ENCODE measurements at places on chromosomes 3 and 15.

- DNase-seq: no peak
- H3K27me3 ChIP-seq: no peaks in the 10 kb centered on the region
- no peaks in the 10 kb centered on the region for H3K36me3 ChIP-seq
- no peaks in the 10 kb centered on the region for H3K4me1 ChIP-seq
- no peak overlapping the region for H3K27ac ChIP-seq
- no peak overlapping the region for H3K4me3 ChIP-seq
These were observed 9.9 kb downstream of the AP3B2 start for GRCh38 chr15:82699726-82700125.

GRCh38 chr3:197701841-197702240, 34.9 kb downstream of the RUBCN start:
- H3K27me3 ChIP-seq: no peaks in the 10 kb centered on the region
- H3K4me1 ChIP-seq: no peaks in the 10 kb centered on the region
- no peak overlapping the region for H3K27ac ChIP-seq
- DNase-seq: no peak
- H3K4me3 ChIP-seq: no peak overlapping the region

DNA sequence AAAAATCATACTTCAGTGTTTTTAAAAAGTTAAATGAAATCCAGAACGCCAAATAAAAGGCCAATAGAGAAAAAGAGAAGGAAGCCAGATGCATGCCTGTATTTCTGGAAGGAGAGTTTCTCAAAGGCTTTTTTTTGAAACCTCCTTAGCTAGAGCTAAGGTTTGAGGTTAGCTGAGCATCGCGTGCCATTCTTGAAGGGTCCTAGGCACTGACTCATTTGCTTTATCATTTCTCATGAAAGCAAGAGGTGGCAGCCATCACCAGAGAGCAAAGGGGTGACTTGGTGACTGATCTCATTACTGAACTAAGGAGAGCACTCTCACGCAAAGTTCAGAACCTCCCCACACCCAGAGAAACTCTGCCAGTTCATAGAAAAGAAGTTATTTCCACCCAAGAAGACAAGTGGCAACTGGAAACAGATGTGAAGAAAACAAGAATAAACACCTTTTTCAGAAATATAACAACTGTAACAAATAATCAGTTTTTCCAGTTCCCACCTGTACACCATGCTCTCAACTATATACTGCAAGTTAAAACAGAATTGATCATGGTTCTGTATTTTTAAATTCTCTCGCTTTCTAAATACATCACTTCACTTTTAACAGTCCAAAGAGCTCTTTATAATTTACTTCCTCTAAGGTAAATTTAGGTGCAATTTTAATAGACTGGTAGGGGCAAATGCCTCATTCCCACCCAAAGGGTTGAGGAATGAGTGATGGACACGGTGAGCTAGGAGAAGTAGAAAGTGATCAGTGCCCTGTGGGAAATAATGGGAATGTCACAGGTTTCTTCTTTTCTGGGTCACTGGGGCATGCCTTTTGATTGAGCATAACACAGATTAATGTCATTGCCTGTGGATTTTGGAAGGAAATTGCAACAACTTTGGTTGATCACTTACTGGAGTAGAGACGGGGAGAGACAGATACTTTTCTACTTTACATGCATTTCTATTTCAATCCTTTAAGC, 24.7 kb downstream of the GPR15 start:
- no peak overlapping the region for H3K27ac ChIP-seq
- H3K4me1 ChIP-seq: no peaks in the 10 kb centered on the region
- no peaks in the 10 kb centered on the region for H3K27me3 ChIP-seq
- H3K4me3 ChIP-seq: no peak overlapping the region
- no peak for DNase-seq
- no peaks in the 10 kb centered on the region for H3K36me3 ChIP-seq

GRCh38 chr15:56272454-56272853, 28.8 kb upstream of the RFX7 start:
- H3K36me3 ChIP-seq: no peaks in the 10 kb centered on the region
- H3K27me3 ChIP-seq: no peaks in the 10 kb centered on the region
- DNase-seq: no peak
- no peaks in the 10 kb centered on the region for H3K4me1 ChIP-seq
- H3K27ac ChIP-seq: no peak overlapping the region
- H3K4me3 ChIP-seq: no peak overlapping the region

DNA sequence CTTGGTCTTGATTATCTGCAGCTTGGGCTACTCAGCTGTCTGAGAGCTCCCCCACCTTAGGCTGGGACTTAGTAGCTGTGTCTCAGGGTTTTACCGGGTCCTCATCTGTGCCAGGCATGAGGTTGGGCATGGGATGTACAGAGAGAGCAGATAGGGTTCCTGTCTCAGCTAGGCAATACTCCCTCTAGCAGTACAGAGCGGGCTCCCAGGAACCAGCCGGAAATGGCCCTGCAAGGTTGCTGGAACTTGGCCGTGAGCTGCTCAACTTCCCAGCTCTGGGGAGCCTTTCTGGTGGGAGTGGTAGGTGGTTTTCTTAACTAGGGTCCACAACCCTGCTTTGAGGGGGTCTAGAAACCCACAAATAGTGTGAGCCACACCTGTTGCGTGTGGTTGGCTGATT, 58.3 kb downstream of the ATP2B2 start:
- no peaks in the 10 kb centered on the region for H3K36me3 ChIP-seq
- H3K27me3 ChIP-seq: no peaks in the 10 kb centered on the region

DNA sequence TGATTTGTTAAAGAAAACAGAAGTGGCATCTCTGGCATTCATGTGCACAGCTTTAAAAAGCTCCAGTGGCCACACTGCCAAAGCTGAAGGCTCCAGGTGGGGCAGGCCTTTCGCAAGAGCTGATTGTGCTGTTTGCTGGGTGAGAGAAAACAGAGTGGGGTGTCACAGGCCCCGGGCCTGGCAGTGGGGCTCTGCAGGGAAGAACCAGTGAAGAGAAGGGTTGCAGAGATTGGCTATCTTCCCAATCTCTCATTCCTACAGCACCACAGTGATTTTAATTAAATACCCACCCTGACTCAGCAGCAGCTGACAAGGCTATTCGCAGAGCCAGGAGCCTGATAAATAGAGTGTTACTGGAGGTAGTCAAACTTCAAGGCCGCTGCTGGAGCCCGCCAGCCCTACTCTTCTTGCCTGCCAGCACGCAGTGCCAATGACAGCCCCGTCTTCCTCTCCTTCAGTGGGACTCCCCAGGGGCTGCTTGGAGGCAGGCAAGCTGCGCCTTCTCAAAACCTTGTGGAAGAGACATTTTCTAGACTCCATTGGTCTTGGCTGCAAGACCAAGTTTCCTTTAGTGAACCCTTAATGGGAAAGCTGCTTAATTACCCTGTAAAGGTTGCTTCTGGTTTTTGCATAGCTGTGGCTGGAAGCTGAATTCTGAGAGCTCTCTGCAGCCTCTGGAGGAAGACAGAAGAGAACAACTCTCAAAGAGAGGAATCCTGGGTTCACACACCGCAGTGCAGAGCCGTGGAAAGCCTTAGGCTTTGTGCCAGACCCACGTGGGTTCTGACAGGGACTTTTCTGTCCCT, 225.8 kb upstream of the SLCO3A1 start:
- H3K36me3 ChIP-seq: no peaks in the 10 kb centered on the region
- no peak overlapping the region for H3K4me3 ChIP-seq
- no peaks in the 10 kb centered on the region for H3K27me3 ChIP-seq
- H3K27ac ChIP-seq: no peak overlapping the region
- H3K4me1 ChIP-seq: peaks cover 18% of the 10 kb centered on the region

DNA sequence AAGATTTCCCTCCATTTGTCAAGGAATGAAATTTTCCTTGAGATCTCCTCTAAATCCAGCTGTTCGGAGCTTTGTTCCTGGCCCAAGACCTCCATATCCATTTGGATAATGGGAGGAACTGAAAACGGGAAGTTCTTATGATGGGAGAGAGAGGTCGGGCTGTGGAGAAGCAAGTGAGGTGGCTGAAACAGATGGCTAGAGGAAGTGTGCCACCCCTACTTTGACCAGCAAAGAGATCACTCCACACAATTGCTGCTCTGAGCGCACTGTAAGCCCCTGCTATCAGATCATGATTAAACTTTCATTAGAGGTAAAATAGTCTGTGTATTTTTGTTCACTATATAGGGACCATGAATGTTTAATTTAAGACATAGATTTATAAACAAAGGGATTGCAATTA, at the start of gene MINDY4B:
Gene MINDY4B (minus strand): TSS at position 101 of the 400 bp plus-strand sequence. CDS start 0 bp downstream, at position 101.
- no peak within 1 kb of the TSS for H3K27ac ChIP-seq
- no peak within 1 kb of the TSS for H3K4me3 ChIP-seq
- no peak for DNase-seq
- no peaks in the 10 kb centered on the region for H3K36me3 ChIP-seq
- no peaks in the 10 kb centered on the region for H3K27me3 ChIP-seq

- H3K27ac ChIP-seq: no peak overlapping the region
- peaks cover 31% of the 10 kb centered on the region for H3K36me3 ChIP-seq
- no peak for DNase-seq
These were observed 19.4 kb downstream of the DHX36 start for GRCh38 chr3:154304936-154305335.

DNA sequence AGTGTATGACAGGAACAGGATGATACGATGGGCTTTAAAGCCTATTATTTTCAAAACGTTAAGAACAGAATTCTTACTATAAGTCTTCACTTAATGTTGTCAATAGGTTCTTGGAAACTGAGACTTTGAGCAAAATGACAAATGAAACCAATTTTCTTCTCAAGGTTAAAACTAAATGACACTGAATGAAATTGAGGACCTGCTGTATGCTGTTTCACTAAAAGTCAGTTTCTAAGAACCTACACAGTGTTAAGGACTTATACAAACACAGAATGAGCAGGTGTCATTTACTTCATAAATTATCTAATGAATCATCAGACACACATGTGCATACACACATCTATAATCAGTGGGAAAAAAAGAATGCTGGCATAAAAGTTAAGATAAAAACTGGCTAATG, 106.9 kb downstream of the RFTN1 start:
- DNase-seq: no peak
- peaks cover 2% of the 10 kb centered on the region for H3K27me3 ChIP-seq
- H3K4me3 ChIP-seq: no peak overlapping the region
- H3K36me3 ChIP-seq: no peaks in the 10 kb centered on the region
- no peak overlapping the region for H3K27ac ChIP-seq

DNA sequence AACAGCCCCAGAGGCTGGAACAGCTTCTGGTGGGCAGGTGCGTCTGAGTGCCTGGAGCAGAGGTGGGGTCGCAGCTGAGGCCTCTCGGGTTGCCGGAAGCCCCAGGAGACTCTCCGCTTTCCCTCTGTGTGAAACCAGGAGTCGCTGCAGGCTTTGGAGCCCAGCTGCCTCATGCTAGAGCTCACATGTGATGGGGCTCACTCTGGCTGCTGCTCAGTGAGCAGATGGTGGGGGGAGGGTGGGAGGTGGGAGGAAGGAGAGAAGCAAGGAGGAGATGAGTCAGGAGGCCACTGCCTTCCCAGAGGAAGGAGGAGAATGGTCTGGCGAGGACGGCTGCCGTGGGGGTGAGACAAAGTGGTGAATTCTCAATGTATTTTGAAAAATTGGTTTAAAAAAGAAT, 290.1 kb upstream of the CHRNA7 start:
- no peak overlapping the region for H3K4me3 ChIP-seq
- H3K27me3 ChIP-seq: no peaks in the 10 kb centered on the region
- no peaks in the 10 kb centered on the region for H3K4me1 ChIP-seq
- no peak for DNase-seq
- no peaks in the 10 kb centered on the region for H3K36me3 ChIP-seq

All from body of pancreas (tissue), 4 donors.